ENCODE measurements at places on chromosomes 4 and X. TPM values are rescaled to one million over a fixed set of nuclear protein-coding genes. Genes with fewer than 3 reads are reported as not detected.

- no peak for DNase-seq
Measured at GRCh38 chrX:122739770-122740169, 444.3 kb upstream of the GRIA3 start.

DNA sequence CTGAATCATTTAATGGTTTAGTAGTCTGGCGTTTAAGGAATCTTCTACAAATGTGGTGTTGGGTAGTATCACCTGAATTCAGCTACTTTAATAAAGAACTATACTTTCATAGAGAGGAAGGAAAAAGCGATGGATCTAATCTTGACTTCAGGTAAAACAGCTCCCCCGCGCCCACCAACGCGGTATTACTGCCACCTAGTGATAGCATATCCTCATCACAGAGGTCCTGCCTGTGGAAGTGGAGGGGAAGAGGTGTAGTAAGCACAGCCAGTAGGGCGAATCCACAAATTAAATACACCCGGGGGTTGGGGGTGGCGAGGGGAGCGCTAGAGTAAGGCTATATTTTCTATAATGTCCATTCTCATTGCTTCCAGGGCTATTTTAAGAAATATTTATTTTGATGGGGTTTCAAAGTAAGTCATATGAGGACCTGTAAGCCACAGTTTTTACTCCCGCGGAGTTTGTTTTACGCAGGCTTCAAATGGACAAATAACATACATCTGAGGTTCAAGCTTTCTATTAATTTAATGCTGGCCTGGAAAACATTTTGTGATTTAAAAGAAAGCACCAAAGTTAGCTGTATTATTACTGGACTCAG, 8.3 kb upstream of the DAPP1 start:
- peak; percentile 48 for DNase-seq

HDX gene
- total RNA-seq: 3.2 TPM

CNGA2 gene
- not detected for total RNA-seq

C4orf36 gene
- total RNA-seq: 0.44 TPM

DNA sequence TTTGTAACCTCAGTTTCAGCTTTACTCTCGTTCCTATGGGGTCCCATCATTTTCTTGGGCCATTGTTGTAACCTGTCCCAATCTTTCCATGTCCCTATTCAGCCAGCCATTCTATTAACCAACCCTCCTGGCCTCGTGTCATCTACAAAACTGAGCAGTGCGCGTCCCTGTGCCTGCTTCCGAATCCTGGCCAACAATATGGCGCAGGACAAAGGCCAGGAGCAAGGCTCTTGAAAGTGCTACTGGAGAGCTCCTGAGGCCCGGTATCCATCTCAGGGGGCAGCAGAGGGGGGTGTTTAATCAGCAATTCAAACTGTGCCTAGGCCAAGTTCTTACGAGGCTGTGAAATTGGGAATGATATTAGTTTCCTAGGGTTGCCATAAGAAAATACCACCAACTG, 41.2 kb upstream of the APLN start:
- no peak for DNase-seq
